NCI-H1436 (cell line): ENCODE measurements at places on chromosomes 12 and 14.

DNA sequence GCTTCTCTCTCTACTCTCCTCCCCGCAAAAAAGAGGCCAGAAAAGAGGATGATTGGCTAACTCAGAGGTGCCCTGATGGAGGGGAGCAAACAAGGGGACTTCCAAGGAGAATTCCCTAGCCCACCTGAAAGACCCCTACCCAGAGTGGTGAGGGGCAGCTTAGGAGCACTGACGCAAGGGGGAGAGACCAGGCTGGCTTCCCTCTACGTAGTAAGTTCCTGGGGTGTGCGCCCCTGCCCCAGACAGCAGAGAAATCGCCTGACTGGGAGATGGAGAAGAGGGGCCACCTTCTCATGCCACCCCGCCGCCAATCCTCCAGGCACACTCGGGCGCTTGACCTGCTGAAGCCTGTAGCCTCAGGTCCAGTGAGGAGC, 2.1 kb upstream of the DIO3 start:
- no peak for DNase-seq

DNA sequence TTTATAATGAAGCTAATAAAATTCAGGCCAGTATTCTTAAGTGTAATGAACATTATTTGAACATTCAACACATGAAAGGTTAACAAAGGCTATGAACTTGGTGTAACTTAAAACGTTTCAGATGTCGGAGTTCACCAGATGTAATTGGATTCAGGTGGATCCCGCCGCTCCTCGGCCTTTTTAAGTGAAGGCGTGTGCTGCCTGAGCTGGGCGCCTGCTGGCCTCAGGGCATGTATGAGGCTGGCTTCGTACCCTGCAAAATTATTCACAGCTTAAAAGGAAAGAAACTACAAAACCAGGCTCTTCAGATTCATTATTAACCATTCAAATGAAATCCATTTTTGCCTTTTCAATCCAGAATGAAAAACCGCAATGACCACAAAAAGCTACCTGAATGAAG, 69.9 kb downstream of the WIF1 start:
- no peak for DNase-seq

- no peak for DNase-seq
These were observed 43.8 kb upstream of the PSMA6 start for GRCh38 chr14:35248476-35248788.

DNA sequence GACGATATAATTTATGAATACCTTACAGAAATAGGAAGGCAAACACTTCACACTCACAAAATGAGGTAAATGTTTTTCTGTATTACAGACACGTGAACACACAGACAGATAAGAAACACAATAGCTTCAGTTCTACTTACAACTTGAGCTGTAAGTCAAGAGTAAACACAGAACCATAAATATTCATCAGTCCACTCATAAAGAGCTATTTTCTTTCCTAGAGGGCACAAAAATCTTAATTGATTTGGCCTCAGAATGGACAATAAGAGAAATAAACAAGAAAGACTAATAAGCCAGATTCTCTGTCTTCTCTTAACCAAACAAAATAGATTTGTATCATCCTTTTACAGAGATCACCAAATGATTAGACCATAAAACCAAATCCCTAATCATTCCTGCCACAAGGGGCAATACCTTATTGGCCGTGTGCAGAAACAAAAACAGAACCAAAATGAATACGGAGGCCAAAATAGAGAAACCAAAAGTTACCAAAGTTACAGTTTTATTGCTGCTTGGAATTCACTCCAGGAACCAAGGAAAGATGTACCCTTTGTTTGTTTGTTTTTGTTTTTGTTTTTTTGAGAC, 38.1 kb upstream of the GARIN2 start:
- DNase-seq: no peak

- no peak for DNase-seq
These were observed 810.5 kb upstream of the LRFN5 start for GRCh38 chr14:40796168-40796567.

DNA sequence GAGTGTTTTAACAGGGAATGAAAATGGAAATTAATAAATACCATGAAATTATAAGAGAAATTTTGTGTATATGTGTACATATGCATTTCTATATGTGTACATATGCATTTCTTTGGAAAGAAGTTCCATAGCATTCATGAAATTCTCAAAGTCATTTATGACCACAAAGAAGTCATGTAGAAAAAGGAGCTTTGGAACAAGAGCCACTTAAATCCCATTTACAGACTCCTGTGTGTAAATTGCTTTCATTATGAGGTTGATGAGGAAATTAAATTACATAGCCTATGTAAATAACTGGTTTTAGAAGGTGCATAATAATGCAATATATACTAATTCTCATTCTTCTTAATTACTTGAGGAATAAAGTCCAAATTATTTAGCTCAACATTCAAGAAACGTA, 450.5 kb upstream of the SYT1 start:
- DNase-seq: peak; percentile 33

GRCh38 chr14:36091096-36091495, 85.4 kb downstream of the PTCSC3 start:
- DNase-seq: no peak

DNA sequence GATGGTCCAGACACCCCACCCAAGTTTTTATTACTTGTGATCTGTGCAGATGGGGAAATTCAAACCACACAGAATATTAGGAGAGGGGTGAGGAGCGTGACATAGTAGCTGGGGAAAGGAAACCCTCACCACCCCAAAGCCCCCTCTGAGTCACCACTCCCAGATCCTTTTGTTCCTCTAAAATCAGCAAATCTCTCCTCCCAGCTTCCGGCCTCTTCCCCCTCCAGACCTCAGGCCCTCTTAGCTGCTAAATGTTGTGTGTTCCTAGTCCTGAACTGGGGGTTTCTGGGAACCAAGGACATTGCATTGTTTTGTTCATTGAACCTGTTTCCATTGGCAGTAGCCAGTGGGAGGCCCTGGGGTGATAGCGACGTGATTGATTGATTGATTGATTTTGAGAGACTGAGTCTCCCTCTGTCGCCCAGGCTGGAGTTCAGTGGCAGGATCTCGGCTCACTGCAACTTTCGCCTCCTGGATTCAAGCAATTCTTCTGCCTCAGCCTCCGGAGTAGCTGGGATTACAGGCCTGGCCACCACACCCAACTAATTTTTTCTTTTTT, 5.9 kb upstream of the ORAI1 start:
- DNase-seq: no peak

- DNase-seq: no peak
These were observed 94.7 kb downstream of the SLC5A8 start for GRCh38 chr12:101115326-101115725.

DNA sequence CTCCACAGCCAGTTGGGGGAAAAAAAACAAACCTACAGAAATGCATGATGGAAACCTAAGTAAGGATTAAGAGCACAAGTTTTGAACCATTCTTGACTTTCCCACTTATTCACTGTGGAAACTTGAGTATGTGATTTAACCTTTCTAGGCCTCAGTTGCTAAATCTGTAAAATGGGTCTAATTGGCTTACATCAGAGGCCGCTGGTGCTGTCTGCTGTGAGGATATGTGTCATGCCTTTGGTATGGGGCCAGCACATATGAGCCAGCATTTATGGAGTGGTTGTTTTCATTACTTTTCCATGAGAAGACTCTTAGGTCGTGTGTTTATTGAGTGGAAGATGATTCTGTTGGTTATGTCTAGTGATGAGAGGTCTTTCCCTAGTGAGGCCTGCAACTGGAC, 102.4 kb downstream of the ESR2 start:
- no peak for DNase-seq

DNA sequence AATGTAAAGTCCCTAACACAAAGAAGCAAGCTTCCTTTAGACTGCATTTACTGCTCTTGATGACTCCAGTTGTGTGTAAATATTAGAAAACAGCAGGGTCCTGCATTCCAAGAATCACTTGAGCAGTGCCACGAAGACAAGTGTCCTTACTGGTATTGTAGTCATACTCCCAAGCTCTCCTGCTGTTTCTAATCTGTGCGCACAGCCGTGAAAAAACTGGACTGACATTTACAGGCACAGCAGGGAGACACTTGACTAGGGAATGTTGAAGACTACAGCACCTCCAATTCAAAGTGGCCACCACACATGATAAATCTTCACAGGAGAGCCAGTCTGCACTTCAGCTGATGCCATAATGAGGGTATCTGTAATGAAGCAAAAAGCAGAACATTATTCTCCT, 91.4 kb downstream of the VRK1 start:
- no peak for DNase-seq

GRCh38 chr12:77382096-77382742, 316.9 kb upstream of the E2F7 start:
- no peak for DNase-seq

DNA sequence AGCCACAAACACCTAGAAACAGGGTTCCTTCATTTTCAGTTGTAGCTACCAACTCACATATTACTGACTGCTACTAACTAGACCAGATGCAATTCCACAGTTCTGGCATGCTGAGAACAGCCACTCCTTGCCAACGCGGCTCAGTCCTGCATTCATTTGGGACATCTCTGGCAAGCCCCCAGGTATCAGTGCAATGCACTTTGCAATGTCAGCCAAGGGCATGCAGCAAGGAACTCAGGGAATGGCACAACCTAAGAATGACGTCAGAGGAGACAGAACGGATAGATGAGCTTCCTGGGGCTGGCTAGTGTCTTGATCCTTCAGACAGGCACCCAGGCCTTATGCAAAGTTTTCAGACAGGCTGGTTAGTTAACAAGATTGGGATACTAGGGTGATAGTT, 29.6 kb downstream of the MAP3K9 start:
- DNase-seq: no peak

- no peak for DNase-seq
These were observed 23.0 kb downstream of the ZNF891 start for GRCh38 chr12:133107121-133107520.

DNA sequence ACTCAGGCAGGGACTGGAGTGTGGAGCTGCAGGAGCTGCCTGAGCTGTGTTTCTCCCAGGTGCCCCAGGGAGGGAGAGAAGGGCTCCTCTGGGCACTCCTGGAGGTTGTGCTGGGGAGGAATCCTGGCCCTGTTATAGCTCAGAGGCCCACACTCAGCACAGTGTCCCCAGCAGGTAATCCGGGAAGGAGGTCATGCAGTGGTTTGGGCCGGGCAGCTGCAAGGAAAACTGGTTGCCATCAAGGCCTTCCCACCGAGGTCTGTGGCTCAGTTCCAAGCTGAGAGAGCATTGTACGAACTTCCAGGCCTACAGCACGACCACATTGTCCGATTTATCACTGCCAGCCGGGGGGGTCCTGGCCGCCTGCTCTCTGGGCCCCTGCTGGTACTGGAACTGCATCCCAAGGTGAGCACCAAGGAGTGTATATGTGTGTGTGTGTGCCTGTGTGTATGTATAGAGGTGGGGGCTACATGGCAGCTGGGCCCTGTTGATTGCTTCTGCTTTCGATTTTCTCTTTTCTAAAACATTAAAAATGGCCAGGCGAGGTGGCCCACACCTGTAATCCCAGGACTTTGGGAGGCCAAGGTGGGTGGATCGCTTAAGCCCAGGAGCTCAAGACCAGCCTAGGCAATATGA, 2.0 kb downstream of the AMHR2 start:
- no peak for DNase-seq

GRCh38 chr14:91059576-91060350, 678 bp downstream of the RPS6KA5 start:
- DNase-seq: peak; percentile 40

- DNase-seq: no peak
These were observed 17.8 kb downstream of the BRF1 start for GRCh38 chr14:105283028-105283427.

DNA sequence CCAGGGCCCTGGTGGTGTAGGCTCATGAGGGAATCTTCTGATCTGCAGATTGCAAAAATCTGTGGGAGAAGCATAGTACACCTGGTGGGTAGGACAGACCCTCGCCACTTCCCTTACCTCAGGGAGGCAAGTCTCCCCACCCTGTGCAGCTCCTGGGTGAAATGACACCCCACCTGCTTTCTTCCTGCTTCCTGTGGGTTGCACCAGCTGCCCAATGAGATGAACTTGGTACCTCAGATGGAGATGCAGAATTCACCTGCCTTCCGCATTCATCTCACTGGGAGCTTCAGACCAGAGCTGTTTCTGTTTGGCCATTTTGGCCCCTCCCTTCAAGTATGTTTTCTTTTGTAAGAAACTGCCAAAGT, 4.7 kb downstream of the CLEC2D start:
- DNase-seq: no peak

DNA sequence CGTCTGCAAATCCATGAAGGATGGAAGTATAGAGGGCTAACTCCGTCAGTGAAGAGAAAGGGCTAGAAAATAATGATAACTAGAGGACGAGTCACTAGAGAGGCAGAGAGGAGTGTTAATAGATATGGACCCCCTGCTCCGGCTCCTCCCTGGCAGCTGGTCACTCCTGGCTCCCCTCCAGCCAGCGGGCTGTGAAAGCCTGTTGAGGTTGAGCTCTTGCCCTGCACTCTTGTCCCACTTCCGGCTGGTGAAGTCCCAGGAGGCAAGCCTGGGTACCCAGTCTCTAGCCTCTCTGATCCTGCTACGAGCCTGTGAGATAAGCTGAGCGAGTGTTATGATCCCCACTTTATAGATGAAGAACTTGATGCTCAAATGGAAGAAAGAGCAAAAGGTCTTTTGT, 90.3 kb downstream of the RFX4 start:
- DNase-seq: no peak

DNA sequence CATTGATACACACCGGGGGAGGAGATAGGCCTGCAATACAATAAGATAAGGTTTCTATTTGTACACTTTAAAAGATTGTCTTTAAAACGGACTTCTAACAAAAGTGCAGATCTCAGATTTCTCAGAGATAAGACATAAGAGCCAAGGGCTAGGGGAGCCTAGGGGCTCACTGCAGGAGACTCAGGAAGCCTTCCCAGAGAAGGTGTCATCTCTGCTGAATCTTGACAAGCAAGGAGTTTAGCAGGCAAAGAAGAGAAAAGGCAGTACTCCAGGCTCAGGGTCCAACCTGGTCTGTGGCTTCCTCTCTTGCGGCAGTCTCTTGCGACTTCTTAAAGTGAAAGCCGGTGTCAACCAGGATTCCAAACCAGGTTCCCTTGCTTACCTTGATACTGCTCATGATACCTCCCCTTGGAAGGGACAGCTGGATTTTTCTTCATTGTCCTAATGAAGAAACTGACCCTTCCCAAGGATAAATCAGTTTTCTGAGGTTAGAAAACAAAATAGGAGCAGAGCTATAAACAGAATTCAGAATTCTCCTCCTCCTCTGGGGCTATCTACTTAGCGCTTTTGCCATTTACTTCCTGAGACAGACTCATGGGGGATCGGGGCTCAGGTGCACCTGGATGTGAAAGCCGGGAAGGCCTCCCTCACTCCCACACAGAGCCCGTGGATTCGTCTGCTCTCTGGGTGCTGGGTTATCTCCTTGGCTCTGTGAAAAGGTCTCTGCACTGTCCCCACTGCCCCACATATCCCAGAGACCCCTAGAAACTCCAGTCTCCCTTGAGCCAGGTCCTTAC, 1.7 kb upstream of the SCNN1A start:
- no peak for DNase-seq

- no peak for DNase-seq
These were observed 244.1 kb downstream of the BTG1 start for GRCh38 chr12:91901381-91902074.

DNA sequence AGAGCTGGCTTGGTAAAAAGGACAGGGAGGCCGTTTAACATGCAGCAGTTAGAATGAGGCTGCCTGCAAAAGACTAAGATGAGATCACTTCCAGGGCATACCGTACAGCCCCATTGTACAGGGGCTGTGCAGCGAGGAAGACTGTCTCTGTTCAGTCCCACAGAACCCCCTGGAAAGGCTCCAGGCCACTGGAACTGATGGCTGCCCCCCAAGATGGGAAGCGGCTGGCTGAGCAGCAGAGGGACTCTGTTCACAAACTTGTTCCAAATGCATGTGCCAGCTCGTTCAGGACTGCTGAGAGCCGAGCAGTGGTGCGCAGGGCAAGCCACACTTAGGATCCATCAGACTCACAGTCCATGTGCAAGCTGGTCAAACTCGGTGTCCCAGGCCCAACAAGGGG, 82.9 kb downstream of the CHGA start:
- DNase-seq: no peak

- no peak for DNase-seq
These were observed 49.0 kb downstream of the AREL1 start for GRCh38 chr14:74663884-74664283.
